ENCODE measurements at places on chromosomes 6 and 20.

DNA sequence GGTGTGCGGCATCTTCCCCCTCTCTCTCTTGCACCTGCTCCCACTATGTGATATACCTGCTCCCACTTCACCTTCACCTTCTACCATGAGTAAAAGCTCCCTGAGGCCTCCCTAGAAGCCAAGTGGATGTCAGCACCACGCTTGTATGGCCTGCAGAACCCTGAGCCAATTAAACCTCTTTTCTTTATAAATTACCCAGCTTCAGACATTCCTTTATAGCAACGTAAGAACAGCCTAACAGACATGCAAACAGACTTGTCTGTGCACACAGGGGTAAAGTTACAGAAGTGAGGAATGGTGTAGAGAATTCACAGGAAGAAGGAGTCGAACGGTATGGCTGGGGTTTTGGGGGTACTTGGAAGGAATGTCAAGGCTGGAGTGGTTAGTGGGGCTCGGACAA, 14.8 kb upstream of the TGM2 start:
- no peak for DNase-seq

DNA sequence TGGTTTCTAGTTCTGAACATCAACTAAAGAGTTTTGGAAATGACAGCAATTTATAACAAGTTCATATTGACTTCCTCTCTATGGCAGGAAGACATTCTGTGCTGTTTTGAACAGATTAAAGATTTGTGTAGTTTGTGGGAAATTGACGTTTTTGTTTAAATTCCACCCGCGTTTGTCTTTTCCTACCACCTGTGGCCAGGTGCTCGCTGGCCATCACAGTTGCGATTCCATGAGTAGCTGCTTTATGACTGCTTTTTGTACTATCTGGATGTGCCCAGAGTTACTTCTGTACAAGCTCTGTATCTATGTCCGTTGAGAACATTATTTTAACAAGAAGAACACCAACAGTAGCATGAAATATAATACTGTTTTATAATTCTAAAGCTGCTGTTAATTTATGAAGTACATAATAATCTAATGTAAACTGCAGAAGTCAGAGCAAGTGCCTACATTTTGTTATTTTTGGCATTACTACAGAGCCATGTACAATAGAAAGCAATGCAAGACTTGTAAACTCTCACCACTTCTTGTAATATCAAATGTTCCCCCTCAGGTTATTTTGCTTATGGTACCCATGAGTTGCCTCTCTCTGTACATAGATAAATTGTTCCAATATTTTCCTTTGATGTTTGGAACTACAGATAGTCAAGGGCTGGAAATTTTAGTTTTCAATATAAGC, 33.5 kb downstream of the ZBTB2 start:
- no peak for DNase-seq

- DNase-seq: no peak
These were observed 50.4 kb downstream of the TOP1 start for GRCh38 chr20:41079066-41079465.

DNA sequence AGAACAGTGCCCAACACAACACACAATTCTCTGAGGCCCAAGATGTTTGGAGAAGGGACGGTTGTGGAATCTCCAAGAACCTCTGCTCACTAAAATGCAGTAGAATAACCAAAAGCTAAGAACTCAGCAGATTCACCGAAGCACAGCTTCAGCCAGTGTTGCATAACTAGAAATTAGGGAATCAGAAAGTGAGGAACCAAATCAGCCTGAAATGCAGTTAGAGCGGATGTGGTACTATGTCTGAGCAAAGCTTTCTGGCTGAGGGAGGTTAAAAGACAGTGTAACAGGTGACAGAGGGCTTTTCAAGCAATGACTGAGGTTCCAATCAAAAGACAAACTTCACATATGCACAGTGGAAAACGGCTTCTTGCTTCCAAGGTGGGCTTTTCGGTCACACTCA, 197.9 kb upstream of the KCNK16 start:
- DNase-seq: no peak

GRCh38 chr6:140061110-140062042, 686.9 kb upstream of the CITED2 start:
- DNase-seq: no peak

DNA sequence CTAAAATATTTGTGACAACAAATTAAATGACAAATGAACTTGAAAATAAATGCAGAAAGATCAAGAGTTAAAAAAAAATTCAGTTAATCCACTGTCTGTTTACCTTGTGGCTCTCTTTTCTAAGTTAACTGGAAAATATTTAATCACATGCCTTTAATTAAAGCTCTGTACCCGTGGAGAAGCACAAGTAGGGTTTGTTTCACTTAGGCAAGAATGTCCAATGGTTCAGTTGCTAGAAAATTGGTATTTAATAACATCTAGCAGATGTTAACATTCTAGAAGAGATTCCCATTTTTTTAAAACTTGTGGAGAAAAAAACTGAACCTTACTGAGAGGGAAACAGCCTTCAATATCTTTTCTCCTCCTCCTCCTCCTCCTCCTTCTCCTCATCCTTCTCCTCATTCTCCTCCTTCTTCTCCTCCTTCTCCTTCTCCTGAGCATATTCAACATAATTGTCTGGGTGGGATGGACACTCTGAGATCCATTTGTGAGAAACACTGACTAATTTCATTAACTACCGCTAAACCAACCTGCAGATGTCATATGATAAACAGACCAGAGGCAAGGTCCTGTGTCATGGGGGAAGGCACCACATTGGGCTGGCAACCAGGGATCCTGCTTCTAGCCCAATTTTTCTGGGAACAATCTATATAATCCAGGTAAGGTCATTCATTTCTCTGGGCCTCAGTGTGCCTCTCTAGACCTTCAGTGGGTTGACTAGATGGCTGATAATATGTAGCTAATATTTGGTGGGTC, 44.1 kb upstream of the AKIRIN2 start:
- no peak for DNase-seq

DNA sequence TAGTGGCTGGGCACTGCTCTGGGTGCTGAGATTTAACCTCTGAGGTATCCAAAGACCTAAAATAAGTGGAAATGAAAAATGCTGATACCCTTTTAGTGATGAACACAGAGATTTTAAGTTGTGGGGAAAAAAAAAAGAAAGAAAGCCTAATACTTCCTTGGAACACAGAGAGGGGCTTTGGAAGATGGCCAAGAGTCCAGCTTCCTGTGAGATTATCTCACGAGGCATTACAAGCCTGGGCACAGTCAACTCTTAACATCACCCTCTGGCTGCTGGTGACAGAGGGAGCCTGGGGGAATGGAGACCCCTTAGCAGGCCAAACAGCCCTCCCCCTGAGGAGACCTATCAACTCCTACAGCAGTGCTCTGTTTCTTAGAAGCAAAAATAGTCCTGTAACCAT, 19.7 kb downstream of the BTN2A1 start:
- DNase-seq: no peak

DNA sequence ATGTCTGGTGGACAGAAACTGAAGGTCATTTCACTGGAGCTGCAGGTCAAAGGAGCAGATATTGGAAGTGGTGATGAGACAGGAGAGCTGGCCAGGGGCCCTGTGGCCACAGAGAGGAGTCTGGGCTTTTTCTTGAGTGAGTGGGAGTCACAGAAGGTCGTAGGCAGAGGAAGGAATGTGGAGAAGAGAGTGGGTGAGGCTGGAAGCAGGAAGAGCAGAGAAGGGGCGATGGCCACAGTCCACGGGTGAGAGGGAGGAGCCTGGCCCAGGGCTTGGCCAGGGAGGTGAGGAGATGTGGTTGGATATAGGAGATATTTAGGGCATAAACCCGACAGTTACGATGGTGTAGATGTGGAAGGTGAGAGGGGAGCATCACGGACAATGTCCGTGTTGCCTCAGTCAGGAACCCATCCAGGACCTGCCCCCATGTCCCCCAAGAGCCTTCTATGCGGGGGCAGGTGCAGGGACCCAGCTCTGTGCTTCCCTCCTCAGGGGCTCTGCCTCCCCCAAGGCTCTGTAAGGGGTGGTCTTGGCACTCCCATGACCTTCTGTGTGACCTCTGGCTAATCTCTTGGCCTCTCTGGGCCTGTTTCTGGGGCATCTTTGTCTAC, 150.5 kb upstream of the PTPN1 start:
- no peak for DNase-seq

DNA sequence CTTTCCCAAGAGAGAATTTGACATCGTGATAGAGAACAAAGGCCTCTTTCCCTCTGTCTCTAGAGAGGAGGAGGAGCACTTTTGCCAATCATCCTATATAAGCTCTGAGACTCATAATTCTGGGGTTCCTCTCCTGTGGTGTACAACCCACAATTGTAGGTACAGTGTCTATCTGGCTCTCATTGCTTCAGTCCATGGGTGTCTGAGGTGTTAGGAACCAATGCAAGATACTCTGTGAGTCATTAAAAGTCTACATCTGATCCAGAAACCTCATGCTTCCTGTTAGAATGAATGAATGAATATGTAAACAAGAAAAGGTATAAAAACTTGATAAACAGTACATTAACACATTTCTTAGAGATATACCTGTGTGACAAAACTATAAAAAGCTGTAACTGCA, 356.7 kb downstream of the QKI start:
- no peak for DNase-seq

DNA sequence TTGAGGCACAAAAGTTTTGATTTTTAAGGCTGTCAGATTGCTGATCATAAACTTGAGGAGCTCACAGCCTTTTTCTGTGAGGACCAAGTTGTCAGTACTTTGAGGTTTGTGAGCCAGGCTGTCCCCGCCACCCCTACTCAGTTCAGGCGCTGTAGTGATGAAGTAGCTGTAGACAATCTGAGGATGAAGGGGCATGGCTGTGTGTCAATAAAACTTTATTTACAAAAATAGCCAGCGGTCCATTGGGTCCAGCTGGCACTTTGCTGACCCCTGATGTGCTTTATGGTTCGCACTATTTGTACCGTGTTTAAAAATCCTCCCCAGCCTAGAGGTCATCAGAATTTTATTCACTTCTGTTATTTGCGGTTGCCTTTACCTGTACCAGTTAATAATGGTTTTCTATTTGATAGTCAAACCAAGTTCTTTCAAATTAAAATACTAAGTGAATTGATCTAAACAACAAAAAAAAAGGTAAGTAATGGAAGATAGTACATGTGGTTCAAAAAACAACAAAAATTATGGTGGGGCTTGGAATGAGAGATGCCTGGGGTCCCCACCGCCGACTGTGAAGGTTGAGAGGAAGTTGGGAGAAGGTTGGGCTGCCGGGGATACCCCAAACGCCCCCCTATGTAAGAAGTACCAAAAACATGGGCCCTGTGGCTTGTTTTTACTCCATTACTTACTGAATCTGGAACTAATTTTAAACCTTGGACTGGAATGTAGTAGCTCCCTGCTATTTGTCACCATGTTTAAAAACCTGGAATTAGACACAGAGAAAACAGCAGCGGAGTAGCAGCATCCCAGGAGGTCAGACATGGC, 123.6 kb downstream of the SYCP2 start:
- no peak for DNase-seq

DNA sequence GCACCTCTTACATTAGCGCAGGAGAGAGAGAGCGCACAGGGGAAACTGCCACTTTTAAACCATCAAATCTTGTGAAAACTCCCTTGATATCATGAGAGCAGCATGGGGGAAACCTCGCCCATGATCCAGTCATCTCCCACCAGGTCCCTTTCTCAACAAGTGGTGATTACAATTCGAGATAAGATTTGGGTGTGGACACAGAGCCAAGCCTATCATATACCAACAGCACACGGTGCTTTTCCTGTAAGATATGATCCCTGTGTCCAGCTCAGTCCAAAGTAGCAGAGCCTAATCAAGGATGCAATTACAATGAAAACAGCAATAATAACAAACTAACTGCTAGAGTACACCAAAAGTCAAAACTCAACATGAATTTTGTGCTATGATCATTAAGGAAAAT, 148.7 kb upstream of the TCF21 start:
- DNase-seq: no peak

- DNase-seq: no peak
These were observed 746.8 kb downstream of the HDGFL1 start for GRCh38 chr6:23316131-23316530.

DNA sequence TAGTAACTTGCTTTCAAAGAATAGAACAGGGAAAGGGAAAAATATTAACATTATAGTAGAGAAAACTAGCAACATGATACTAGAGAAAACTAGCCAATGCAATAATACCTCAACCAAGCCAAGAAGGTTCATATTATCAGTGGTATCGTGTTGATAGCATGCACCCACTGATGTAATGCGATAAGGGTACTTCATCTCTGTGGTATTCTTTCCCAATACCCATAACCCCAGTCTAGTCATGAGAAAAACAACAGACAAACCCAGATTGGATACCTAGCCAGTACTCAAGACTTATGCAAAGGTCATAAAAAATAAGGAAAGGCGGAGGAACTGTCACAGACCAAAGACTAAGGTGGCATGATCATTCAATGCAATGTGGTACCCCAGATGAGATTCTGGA, 21.0 kb downstream of the BLOC1S5 start:
- no peak for DNase-seq

- DNase-seq: peak; percentile 48
These were observed 637 bp downstream of the MYLK4 start for GRCh38 chr6:2749969-2750600.

DNA sequence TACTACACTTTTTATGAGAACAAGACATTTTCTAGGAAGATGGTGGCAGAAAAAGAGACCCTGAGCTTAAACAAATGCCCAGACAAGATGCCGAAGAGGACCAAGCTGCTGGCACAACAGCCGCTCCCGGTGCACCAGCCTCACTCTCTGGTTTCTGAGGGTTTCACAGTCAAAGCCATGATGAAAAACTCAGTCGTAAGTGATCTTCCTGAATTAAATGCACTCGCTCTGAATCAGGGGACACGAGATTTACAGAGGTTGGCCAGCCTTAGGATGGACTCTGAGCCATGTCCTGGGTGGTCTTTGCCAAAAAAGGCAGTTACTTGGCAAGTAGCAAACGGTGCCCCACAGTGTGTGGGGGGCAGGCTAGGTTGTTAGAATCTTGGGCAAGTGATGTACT, 423 bp downstream of the PACRG start:
- no peak for DNase-seq

DNA sequence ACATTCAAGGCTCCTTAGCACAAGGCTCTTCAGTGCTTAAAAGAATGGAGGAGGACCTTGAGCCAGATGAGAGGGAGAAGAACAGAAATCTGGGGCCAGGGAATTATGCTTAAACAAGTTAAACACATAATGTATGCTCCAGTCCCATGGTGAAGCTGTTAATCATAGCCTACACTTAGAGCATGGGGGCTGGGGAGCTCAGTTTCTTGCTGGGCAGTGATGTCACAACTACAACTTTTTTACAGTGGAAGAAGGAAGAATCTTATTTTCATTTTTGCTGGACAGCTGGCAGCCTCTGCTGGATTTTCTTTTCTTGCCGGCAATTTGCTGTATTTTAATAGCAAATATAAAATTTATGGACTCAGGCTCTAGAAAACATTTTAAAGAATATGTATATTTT, 432.5 kb downstream of the CD109 start:
- DNase-seq: no peak

GRCh38 chr20:62117658-62118057, 4.6 kb upstream of the LSM14B start:
- peak; percentile 44 for DNase-seq

DNA sequence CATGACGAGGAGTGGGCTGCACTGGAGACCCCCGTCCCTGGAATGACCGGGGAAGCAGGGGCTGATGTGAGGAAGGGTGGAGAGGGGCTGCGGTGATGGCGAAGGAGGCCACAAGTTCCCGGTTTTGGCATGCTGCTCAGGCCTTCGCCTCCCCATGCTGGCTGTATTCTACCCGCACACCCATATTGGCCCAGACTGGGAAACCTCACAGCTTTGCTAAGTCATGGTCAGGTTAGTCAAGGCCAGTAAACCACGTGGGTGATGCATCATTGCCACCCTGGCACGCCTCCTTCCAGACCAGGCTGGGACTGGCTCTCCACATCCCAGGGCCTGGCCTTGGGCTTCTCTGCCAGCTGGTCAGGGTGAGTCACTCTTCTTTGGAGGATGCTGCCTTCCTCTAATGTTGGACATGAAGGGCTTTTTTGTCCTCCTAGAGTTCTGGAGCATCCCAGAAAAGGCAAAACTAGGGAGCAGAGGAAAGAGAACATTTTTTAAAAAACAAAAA, 53.8 kb downstream of the PCNA start:
- DNase-seq: no peak
